ENCODE measurements at places on chromosomes 2 and 18. TPM values are rescaled to one million over a fixed set of nuclear protein-coding genes. Genes with fewer than 3 reads are reported as not detected.

Gene SULT1C4
- total RNA-seq: 1.5 TPM

Gene CENPA
- 3.7 TPM for total RNA-seq

Gene SSB
- 35.5 TPM for total RNA-seq

Gene RTKN
- 62.8 TPM for total RNA-seq

Gene NYAP2
- total RNA-seq: not detected

Gene SH2D6
- not detected for total RNA-seq

Gene NAT8
- not detected for total RNA-seq
